ENCODE measurements at places on chromosomes 12 and 14.
A peak's percentile ranks its signal among the peaks of the same experiment; 100 is the strongest.

GRCh38 chr14:94075008-94075407 is 6.0 kb downstream of the DDX24 start:
- DNase-seq: no peak

DNA sequence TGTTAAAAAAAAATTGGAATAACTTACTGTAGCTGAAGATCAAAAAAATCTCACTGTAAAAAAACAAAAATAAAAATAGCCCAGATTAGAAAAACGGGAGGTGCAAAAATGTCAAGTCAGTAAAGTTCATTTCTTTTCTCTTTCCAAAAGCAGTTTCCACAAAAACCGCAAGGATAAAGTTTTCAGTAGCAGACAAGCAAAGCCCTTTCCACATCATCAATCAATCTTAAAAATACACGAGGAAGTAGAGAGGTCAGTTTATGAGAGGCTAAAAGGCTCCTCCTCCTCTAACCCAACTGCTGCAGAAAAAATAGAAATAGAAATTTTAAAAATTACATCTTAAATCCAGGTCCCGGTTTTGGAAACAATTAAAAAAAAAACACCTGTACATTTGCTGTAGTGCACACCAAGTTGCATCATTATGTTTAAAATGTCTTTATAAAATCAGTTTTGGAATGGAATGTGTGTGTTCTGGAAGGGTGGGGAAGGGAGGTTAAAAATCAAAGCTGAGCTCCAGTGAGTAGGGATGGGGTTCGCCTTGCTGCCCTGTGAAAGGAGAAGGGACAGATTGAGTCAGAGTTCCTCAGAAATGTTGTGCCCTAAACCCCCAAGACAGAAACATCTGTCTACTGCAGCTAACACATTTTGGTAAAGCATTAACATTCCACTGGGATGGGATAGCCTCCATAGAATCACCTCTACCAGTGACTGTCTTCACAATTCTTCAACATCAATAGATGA is 5.8 kb downstream of the HNRNPC start:
- DNase-seq: no peak

DNA sequence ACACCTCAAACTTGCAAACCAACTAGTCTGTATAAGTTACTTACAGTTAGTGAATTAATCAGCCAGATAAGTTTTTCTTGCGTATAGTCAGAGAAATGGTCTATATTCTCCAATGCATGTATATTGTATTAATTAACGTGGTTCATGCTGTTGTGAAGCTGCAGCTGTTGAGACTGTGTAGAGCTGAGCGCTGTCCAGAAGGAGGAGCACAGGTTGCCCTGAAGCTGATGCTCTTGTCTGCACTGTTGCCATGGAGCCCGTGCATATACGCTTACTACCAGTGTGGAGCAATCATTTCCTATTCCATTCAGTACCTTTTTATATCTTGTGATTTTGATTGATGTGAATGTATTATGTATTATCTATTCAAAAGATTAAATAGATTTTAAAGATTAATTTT is 74.3 kb upstream of the ARID2 start:
- peak; percentile 68 for DNase-seq

GRCh38 chr14:100836311-100836805 is 10.4 kb downstream of the MEG3 start:
- no peak for DNase-seq

GRCh38 chr14:49427117-49427516 is 159.1 kb downstream of the RPS29 start:
- no peak for DNase-seq

GRCh38 chr14:34032720-34033119 is 81.8 kb upstream of the EGLN3 start:
- DNase-seq: no peak

- no peak for DNase-seq
Measured at GRCh38 chr12:130954544-130954831, 781 bp downstream of the ADGRD1 start.

DNA sequence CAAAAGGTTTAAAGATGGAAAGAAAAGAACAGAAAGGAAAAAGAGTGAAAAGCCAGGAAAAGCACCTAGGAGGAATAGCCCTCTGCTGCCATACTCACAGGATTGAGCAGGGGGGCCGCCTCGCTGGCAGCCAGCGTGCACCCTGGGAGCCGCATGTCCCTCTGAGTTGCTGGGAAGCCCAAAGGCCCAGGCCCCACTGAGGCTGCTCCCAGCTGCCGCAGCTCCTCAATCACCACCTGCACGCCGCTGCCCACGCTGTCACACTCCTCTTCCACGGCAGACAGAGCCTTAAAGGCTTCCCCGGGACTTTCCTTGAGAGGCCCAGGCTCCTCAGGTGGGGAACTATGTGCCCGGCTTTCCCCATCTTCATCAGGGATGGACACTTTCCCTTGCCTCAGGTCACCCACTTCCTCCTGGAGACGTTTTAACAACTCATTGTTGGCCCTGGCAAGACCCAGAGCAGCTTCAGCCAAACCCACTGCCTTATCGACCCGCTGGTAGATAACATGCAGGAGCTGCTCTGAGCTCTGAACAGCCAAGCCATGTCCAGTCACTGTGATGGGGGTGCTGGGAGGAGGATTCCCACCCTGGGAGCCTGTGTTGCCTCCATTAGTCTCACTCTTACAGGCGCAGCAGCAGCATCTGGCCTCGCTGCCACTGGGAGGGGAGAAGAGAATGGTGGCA is 11.5 kb downstream of the C14orf93 start:
- no peak for DNase-seq

GRCh38 chr14:75578786-75579337 is 442 bp downstream of the FLVCR2 start:
- no peak for DNase-seq

- DNase-seq: no peak
Measured at GRCh38 chr14:64777461-64777860, 73.2 kb downstream of the PLEKHG3 start.

- no peak for DNase-seq
Measured at GRCh38 chr14:61560323-61560722, 135.0 kb upstream of the HIF1A start.

GRCh38 chr12:28770322-28770721 is 378.8 kb upstream of the FAR2 start:
- no peak for DNase-seq

GRCh38 chr12:94193168-94193567 is 44.8 kb downstream of the PLXNC1 start:
- DNase-seq: no peak

GRCh38 chr14:88281447-88281846 is 41.6 kb downstream of the KCNK10 start:
- DNase-seq: no peak

DNA sequence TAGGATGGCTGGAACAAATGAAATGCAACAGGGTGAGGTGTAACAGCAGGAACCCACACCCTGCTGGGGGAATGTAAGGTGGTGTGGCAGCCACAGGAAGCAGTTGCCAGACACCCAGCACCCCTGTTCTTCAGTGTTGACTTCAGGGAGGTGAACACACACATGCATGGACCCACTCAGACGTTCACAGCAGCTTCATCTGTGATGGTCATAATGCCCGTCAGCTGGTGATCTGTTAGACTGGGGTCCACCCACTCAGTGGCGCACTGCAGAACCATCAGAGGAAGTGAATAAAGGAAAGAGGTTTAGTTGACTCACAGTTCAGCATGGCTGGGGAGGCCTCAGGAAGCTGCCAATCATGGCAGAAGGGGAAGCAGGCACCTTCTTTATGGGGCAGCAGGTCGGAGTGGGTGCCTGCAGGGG is 22.7 kb upstream of the TEX22 start:
- DNase-seq: peak; percentile 11

GRCh38 chr12:58703866-58704265 is 216.4 kb downstream of the LRIG3 start:
- DNase-seq: no peak

DNA sequence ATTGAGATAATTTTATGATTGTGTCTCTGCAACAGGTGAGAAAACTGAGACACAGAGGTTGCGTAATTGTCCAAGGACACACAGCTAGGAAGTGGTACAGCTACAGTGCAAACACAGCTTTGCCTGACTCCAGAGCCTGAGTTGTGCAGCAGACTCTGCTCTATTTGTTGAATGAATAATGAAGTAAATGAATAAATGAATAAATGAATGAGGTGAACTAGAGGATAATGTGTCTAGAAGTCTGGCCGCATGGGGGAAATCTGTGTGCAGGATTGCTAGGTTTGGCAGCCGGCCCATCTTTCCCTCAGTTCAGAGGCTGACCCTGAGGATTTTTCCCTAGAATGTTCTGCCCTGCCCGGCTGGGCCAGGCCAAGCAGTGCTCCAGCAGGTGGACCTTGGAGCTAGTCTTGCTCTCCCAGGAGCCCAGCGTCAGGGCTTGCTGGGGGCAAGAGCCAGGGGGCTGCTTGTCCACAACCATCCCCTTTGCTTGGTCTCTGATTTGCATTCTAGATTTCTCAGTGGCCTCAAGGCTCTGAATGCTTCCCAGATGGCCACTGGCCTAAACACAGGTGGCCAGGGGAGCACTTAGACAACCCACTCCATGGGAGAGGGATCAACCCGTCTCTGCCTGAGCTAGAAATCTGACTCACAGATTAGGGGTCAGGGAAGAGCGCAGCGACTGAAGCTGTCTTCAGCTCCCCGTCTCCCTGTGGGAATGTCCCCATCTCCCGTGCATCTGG is 225.2 kb downstream of the C12orf75 start:
- no peak for DNase-seq

DNA sequence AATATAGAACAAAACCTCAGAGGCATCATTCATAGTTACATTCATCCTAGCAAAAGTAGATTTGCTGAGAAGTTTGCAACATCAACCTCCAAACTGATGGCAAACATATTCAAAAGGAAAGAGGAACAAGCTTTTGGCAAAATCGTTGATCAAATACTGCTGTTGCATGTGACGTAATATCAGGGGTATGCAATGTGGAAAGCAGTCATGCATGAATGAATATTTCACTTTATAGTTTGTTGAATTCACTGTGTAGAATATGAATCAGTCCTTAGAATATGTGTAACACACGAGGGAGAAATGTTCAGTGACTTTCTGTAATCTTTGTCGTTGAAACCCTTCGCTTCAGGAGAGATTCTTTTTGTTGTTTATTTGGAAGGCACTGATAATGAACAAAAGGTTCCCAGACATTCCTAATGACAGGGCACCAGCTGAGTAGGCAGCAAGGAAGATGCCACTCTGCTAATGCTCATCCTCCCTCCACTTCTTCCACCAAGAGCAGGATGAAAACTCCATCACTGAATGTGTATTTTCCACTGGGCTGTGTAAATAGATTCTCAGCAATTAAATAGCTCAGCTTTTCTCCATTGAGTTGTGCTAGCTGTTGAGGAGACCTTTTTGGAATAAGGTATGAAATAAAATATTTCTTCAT is 126.1 kb downstream of the PELI2 start:
- DNase-seq: no peak

- no peak for DNase-seq
Measured at GRCh38 chr12:129049917-129050316, 196.6 kb downstream of the GLT1D1 start.

DNA sequence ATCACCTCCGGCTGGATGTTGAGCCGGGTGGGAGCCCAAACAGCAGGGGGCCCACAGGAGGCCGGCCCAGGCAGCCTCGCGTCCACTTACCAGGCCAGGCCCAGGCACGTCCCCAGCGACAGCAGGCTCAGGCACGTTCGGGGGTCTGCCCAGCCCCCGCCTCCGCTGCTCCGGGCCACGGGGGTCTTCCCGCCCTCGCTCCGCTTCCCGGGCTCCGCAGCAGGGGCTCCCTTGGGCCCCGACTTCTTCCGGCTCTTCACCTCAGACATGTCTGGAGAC is 216 bp downstream of the IKBIP start:
- no peak for DNase-seq

GRCh38 chr14:39841088-39841487 is 408.9 kb upstream of the FBXO33 start:
- no peak for DNase-seq

- DNase-seq: no peak
Measured at GRCh38 chr12:95571369-95571768, 20.1 kb upstream of the USP44 start.

DNA sequence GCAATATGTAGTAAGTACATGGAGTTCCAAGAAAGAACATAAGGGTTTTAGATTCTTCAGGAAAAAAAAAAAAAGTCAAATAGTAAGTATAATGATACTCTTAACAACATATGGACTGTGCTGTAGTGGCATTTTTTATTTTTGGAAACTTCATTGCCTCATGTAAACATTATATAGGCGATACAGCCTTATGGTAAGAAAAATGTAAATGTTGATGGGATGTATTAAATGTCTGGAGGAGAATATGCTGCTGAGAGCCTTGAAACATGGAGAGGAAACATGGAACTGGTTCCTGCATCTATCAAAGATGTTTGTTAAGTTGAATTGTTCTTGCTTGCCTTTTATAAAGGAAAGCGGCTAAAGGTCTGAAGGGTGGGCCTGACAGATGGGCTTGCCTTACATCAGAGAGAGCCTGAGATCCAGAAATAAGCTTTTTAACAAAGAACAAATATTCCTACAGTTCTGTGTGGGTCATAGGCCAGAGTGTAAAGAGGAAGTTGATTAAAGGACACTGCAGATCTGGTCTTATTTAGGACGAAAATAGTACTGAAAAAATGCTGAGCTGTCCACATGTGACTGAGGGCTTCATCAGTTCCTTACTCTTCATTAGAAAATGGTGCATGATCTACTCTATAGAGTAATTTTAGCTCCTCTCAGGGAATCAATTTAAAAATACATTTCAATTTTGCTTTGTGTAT is 448.1 kb upstream of the DCN start:
- no peak for DNase-seq

GRCh38 chr12:56998981-56999380 is 7.4 kb downstream of the ZBTB39 start:
- no peak for DNase-seq

DNA sequence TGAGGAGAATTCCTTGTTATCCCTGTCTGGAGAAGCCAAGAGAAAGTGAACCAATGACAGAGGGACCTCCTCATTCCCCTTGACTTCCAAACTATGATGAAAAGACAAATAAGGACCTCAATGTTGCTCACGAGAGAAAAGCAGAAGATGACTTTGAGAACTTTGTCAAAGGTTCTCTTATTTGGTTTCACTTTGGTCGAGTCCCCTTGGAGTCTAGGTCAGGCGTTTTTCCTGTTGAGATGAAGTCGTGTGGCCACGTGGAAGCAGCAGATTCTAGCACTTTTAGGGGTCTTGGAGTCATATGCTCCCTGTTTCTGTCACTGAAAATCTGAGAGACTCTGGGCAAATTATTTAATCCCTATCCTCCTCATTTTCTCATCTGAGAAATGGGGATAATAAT is 33.8 kb upstream of the COL2A1 start:
- no peak for DNase-seq

GRCh38 chr14:92093320-92093719 is 13.1 kb downstream of the ATXN3 start:
- DNase-seq: peak; percentile 13

DNA sequence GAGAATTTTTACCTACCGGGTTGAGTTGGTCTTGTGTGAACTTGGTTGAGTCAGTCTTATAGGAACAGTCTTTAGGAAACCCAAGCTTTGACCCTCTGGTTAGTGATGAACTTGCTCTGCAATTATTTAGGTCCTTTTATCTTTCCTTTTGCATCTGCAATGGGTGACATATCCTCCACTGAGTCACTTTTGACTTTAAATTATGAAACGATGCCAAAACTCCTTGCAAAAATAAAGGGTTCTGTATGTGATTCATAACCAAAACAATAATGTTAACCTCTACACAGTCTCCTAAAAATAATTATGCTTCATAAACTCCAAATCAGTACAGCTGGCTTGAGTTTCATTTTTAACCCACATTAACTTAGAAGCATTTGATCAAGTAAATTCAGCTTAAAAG is 979.4 kb downstream of the GALC start:
- DNase-seq: no peak

GRCh38 chr14:105087963-105088811 is 23.0 kb upstream of the GPR132 start:
- DNase-seq: no peak
